Left cardiac atrium (tissue), 4 donors: ENCODE measurements at places on chromosomes 3 and 15.

DNA sequence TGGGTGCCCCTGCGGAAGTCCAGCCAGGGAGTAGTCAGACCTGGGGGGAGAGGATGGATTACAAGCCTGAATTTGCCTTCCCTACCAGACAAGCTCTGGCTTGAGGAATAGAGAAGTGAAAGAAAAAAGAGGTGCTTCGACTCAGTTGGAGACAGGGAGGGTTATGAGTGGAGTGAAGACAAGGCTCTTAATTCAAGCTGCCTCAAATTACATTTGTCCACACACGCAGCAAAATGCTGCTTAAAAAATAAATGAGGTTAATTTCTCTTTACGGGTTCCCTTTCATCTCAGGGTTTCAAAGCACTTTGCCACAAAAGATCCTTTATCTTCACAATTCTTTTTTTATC, 49.0 kb upstream of the SLC4A7 start:
- DNase-seq = no peak

DNA sequence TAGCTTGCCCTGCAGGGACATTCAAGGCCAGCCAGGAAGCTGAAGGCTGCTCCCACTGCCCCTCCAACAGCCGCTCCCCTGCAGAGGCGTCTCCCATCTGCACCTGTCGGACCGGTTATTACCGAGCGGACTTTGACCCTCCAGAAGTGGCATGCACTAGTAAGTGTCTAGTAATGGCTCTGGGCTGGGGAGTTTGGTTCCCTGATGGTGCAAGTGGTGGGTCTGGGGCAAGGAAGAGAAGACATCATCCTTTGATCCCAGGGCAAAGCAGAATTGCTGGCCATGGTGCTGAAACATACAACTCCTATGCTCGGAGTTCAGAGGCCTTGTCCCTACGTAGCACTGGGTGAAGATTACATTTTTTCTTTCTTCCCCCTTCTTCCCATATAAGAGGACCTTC, 311.4 kb downstream of the EPHB1 start:
- no peak for DNase-seq

- no peak for DNase-seq
These were observed 16.2 kb downstream of the XPC start for GRCh38 chr3:14162178-14162577.

DNA sequence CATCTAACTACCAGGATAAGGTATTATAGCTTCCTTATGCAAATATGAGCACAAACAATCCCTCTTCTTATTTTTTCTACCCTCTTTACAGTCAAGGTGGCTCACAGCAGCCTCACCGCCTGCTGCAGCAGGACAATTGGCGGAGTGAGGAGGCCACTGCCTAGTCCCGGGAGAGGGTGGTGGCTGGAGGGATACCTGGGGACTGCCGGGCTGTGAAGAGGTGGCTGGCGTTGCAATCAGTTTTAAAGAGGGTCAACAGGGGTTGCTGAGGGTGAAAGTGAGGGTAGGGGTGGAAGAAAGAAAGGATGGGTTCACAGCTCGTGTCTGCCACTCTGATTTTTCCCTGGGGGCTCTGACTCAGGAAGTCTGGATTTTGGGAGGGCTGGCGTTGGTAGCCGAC, 105.1 kb upstream of the SLC6A6 start:
- DNase-seq = no peak

- no peak for DNase-seq
These were observed 3.0 kb downstream of the CXCR6 start for GRCh38 chr3:45946307-45946706.

- DNase-seq = no peak
These were observed 8.9 kb downstream of the NSUN3 start for GRCh38 chr3:94071713-94072284.
